Fibroblast of mammary gland (primary cell): ENCODE measurements at places on chromosomes 4 and X.
A peak's percentile ranks its signal among the peaks of the same experiment; 100 is the strongest.

GRCh38 chrX:131322651-131323050 is 33.5 kb upstream of the IGSF1 start:
- DNase-seq: no peak

DNA sequence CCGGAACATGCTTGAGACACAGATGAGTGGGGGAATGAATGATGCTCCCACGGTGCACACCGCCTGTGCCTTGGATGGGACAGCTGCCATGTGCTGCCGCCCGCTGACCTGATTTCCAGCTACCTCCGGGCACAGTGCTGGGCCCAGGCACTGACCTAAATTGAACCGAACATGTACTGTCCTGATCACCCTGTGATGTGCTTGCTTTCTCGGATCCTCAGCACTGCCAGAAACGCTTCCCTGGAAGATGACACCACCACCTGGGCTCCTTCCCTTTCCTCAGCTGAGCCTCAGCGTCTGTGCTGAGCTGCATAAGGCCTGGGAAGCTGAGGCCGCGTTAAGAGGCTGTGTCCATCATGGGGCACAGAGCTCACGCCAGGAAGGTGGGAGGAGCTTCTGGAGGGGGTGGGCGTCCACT is 39.3 kb upstream of the MXD4 start:
- DNase-seq: no peak

GRCh38 chrX:25108481-25108880 is 92.7 kb upstream of the ARX start:
- DNase-seq: no peak

DNA sequence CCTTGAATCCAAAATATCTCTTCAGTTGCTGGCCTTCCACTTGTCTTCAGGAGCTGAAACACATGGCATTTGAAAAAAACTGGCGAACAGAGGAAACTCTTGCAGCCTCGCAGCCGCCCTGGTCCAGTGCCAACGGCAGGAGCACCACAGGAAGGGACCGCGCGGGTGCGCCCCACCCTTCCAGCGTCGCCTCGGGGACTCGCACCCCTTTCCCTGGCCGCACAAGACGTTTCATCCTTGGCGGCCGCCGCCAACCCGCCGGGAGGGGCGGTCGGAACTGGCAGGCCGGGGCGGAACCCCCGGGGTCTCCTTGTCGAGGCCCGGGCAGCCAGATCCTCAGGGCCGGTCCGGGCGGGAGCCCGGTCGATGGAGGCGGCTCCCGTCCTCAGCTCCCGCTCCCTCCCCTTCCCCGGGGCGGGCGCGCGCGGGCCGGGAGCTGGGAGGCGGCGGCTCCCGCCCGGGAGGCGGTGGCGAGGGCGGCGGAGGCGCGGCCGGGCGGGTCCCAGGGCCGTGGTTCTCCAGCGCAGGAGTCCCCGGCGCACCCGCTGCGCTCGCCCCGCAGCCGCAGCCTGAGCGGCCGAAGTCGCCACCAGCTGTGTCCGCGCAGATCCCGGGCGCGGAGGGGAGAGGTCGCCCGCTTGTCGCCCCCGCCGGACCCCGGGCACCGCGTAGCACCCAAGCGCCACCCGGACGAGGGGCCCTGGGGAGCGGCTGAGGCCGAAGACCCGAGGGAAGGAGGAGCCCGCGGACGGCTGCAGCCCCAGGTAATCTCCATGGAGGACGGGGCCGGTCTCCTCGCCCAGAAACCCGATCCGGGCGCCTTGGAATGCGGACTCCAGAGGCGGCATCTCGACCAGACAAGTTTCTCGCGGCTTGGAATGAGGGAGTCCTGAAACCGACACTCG is 886 bp upstream of the NDST3 start:
- DNase-seq: peak; percentile 21

GRCh38 chr4:20043991-20044390 is 207.7 kb upstream of the SLIT2 start:
- no peak for DNase-seq

- DNase-seq: no peak
These were observed 43.6 kb upstream of the AFAP1 start for GRCh38 chr4:7983296-7983695.

DNA sequence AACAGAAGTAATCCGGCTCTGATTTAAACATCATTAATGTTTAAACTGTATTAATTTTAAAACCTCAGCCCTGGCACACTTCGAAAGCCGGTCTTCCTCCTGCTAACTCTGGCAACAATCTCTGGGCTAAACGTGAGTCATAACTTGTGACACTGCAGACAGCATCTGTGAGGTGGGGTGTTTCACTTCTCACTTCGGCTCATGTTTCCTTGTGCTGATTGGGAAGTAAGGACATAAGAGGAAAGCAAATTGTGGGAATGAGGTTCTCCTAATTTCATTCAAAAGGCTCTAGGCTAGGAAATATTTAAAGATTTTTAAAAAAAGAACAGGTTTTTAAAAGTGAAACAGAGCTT is 139.9 kb upstream of the USP9X start:
- peak; percentile 89 for DNase-seq

DNA sequence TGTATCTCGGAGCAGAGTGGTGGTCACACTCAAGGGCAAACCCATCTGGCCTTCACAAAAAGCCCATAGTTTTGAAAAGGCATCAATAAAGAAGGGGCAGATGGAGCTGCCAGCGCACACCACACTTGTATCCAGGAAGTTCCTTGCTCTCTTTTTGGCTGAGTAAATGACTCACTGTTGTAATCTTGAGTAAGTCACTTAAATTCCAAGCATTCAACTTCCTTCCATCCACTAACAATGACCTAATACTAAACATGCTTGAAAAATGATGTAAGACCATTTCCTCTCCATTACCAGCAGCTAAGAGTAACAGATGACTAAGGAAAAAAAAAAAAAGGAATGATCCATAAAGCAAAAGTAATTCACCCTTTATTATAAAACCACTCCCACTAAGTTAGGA is 32.4 kb upstream of the MYOZ2 start:
- peak; percentile 98 for DNase-seq

- DNase-seq: peak; percentile 74
These were observed 727.2 kb downstream of the C4orf33 start for GRCh38 chr4:129823105-129823504.

DNA sequence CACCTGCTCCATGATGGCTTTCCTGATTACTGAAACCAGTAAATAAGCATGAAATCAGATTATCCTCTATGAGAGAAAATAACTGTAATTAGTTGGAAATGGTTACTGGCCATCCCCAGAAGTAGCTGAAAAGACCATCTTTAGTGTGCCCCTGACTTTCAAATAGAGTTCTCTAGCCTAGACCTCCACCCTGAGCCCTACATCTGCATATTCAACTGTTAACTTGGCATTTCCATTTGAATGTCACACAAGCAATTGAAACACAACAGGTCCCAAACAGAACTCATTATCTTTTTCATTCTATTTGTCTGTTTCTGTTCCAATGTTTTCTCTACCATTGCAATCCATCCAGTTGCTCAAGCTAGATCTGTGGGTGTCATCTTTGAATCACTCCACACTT is 952.3 kb downstream of the RPA4 start:
- no peak for DNase-seq

DNA sequence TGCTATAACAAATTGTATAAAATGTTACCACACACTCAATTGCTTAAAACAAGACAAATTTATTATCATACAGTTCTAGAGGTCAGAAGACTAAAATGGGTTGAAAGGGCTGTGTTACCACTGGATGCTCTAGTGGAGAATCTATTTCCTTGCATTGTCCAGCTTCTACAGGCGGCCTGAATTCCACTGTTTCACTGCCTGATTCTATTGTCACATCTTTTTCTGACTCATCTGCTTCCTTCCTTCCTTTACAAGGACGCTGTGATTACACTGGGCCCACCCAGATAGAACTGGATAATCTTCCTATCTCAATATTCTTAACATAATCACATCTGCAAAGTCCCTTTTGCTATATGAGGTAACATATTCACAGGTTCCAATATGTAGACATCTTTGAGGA is 19.4 kb upstream of the ARMCX1 start:
- DNase-seq: no peak

GRCh38 chrX:107626916-107627315 is 1.4 kb upstream of the PRPS1 start:
- DNase-seq: no peak

- peak; percentile 65 for DNase-seq
These were observed 6.9 kb downstream of the MSN start for GRCh38 chrX:65674204-65674893.
